CD4-positive, alpha-beta T cell treated with Interleukin-10 for 1 hour (primary cell): ENCODE measurements at places on chromosomes 11 and 22.

- DNase-seq: no peak
Observed at GRCh38 chr11:109023036-109023435, 358.2 kb downstream of the DDX10 start.

GRCh38 chr11:120501440-120501839, 10.1 kb upstream of the GRIK4 start:
- no peak for DNase-seq

GRCh38 chr11:19243613-19244012, 2.9 kb upstream of the E2F8 start:
- DNase-seq: no peak

GRCh38 chr11:34184505-34185015, 79.1 kb downstream of the NAT10 start:
- no peak for DNase-seq
